ENCODE measurements at places on chromosomes 2 and 18. TPM values are rescaled to one million over a fixed set of nuclear protein-coding genes. Genes with fewer than 3 reads are reported as not detected.

The FIGN gene
- total RNA-seq = 6.6 TPM

DNA sequence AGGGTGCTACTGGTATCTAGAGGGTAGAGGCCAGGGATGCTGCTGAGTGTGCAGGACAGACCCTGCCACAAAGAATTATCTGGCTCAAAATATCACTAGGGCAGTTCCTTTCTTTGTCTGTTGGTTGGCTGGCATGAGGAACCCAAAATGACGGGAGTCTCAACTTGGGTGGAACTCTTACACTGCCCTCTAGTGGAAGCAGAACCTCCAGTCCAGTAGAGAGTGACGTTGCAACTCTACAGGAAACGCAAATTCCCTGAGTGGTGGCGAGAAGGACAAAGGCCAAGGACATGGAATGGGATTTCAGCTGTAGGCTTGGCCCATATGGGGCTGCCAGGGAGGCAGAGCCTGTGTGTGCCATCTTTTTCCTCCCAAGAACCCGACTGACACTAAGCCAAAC, 47.1 kb downstream of the COPS8 start:
- no peaks in the 10 kb centered on the region for H3K36me3 ChIP-seq
- H3K4me1 ChIP-seq = peaks cover 9% of the 10 kb centered on the region
- no peak for DNase-seq
- H3K27me3 ChIP-seq = no peaks in the 10 kb centered on the region
- H3K27ac ChIP-seq = no peak overlapping the region
- H3K4me3 ChIP-seq = no peak overlapping the region

The MARCHF4 gene
- 21.5 TPM for total RNA-seq

The CDK15 gene
- total RNA-seq = not detected

DNA sequence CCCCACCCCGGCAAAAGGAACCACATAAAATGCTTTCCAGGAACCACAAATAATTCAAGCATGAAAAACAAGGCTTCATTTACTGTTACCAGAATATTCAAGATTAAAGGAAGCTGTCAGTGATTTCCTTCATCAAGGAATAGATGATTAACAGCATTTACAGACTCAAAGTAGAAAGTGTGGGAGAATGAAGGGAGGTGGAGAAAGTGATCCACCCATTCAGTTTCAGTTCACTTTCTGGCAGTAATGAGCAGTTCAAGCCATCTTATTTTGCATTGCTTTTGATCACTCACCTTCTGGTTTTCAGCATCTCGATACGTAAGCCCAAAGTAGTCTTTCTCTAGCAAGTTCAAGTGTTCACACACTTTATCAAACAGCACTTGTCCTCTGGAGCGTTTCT, 99.0 kb downstream of the EPB41L3 start:
- no peaks in the 10 kb centered on the region for H3K36me3 ChIP-seq
- H3K4me3 ChIP-seq = no peak overlapping the region
- no peak for DNase-seq
- H3K4me1 ChIP-seq = peaks cover 3% of the 10 kb centered on the region

- H3K36me3 ChIP-seq = no peaks in the 10 kb centered on the region
- H3K4me3 ChIP-seq = no peak overlapping the region
- H3K27ac ChIP-seq = no peak overlapping the region
- no peaks in the 10 kb centered on the region for H3K4me1 ChIP-seq
- H3K27me3 ChIP-seq = no peaks in the 10 kb centered on the region
These were observed 667.6 kb downstream of the STK39 start for GRCh38 chr2:167579826-167580225.

GRCh38 chr2:241211276-241211675, 22.8 kb downstream of the ANO7 start:
- no peak for DNase-seq
- H3K36me3 ChIP-seq = no peaks in the 10 kb centered on the region
- H3K4me3 ChIP-seq = no peak overlapping the region
